Hepatocyte (in vitro differentiated cells): ENCODE measurements at places on chromosomes 3 and 15. TPM values are rescaled to one million over a fixed set of nuclear protein-coding genes. Genes with fewer than 3 reads are reported as not detected.

The FETUB gene
- polyA plus RNA-seq = 3.2 and 5.8 TPM in 2 replicates

The STAC gene
- 0.53 and 1.6 TPM in 2 replicates for polyA plus RNA-seq

The KBTBD8 gene
- polyA plus RNA-seq = 2.1 and 3.9 TPM in 2 replicates

The NFKBIZ gene
- polyA plus RNA-seq = 160 and 192 TPM in 2 replicates

The TMCO5A gene
- polyA plus RNA-seq = not detected in 2 replicates

The ARGFX gene
- not detected in 2 replicates for polyA plus RNA-seq

The PTH1R gene
- 29.4 and 31.0 TPM in 2 replicates for polyA plus RNA-seq

The PPM1L gene
- polyA plus RNA-seq = 4.0 and 5.1 TPM in 2 replicates

The ANKUB1 gene
- polyA plus RNA-seq = not detected in 2 replicates

The GABRG3 gene
- polyA plus RNA-seq = 0.15 and 0.83 TPM in 2 replicates

DNA sequence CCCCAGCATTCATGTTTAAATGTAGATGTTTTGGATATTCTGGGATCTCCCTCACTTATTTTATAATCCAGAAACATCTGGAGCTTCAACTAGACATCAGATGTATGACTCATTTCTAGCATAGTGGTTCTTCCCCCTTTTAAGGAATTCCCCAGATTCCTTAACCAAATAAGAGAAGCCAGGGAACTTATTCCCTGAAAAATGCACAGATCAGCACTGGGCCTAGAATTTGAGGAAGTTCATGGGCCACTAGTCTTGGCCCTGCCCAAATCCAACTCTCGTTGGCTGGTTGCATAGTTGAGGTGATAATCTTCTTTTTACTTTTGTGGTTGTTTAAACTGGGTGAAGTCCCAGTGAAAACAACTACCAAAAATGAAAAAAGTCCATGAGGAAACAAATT is 20.4 kb downstream of the RARRES1 start:
- no peak for DNase-seq

- DNase-seq = no peak
These were observed 22.3 kb downstream of the RPLP1 start for GRCh38 chr15:69474846-69475455.

DNA sequence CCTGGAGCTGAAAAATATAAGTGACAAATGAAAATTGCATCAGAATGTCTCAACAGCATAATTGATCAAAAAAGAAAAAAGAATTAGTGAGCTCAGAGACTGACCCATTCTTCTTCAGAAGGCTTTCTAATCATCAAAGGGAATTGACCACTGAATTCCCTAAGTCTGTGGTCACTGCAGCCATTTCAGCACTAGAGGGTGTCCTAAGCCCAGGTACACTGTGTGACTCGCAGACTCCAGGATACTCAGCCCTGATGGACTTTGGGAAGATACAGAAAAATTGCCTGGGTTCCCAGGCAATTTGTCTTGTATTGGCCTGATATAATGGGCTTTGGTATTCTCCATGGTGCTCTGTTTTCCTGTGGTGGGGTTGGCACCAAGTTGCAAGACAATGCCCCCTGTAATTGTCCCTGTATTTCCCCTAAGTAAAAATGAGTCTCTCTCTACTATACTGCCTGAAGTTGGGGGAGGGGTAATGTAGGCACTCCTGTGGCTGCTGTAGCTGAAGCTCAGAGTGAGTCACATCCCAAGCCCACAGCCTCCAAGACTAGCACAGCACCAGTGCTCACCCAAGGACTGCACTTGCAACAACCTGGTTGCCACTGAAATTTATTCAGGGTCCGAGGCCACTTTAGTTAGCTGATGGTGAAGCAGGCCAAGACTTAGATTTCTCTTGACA is 256.0 kb upstream of the STAC start:
- DNase-seq = peak; percentile 50

GRCh38 chr15:77907824-77908751 is 169.4 kb downstream of the TBC1D2B start:
- DNase-seq = peak; percentile 61

DNA sequence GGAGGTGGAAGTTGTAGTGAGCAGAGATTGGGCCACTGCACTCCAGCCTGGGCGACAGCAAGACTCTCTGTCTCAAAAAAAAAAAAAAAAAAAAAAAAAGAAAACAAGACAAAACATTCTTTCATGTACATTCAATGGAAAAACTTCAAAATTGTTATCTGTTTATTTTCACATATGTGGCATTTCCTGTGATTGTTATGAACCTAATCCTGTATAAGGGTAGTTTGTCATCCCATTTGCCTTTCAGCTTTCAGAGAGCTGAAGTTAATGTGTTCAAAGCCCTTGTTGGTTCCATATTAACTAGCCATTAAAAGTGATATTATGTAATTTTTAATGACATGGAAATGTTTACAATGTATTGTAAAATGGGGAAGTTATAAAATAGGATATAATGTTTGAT is 17.3 kb upstream of the NCK1 start:
- DNase-seq = no peak

DNA sequence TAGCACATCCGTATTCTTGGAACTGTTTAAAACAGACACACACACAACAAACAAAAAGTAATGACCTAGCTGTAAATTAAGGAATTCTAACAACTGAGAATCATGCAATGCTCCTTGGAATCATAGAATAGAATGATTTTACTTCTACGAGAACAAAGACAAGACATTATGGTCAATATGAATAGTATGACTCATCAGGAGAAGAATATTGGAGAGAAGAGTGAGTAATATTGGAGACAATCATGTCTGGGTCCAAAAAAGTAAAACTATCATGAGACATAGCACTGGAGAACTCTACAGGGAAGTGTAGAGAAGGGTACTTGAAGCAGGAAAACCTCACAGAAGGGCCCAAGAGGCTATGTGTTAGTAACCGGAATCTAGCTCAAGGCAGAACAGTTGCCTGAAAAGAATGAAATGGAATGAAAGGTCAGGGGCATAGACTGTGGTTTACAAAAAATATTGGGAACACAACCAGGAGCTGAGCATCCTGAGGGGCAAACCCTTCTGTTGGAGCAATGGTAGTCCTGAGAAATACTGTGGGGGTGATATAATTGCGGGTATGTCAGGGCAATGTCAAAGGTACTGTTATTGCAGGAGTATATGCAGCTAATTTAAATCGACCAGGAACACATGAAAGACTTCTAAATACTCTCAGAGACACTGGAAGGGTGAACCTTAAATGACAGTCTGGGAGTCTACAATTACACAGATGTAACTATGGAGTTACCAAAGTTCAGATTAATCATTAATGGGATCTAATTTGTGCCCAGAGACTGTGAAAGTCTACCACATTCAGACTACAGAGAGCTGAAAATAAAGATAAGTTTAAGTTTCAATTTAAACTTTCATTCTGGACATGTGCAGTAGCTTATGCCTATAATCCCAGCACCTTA is 201.2 kb downstream of the BCHE start:
- no peak for DNase-seq

- no peak for DNase-seq
These were observed 85.5 kb downstream of the CD200R1L start for GRCh38 chr3:112761062-112761638.

DNA sequence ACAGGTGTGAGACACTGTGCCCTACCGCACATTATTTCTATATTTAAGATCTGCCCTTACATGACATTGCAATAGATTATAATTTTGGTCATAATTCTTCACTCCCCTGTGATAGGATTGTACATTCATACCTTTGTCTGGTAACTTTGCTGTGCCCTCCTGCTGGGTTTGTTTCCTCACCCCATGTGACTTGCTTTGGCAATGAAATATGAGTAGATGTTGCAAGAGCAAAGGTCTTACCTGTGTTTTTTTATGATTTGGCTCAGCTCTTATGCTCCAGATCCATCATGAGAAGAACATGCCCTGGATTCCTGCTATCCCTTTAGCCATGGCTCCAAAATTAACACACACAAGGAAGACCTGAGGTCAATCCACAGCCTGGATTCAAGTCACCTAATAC is 137.7 kb upstream of the EOMES start:
- DNase-seq = no peak

- DNase-seq = no peak
These were observed 194.5 kb downstream of the RBMS3 start for GRCh38 chr3:29475305-29475840.

- DNase-seq = no peak
These were observed 60.8 kb downstream of the USP13 start for GRCh38 chr3:179713643-179714090.

DNA sequence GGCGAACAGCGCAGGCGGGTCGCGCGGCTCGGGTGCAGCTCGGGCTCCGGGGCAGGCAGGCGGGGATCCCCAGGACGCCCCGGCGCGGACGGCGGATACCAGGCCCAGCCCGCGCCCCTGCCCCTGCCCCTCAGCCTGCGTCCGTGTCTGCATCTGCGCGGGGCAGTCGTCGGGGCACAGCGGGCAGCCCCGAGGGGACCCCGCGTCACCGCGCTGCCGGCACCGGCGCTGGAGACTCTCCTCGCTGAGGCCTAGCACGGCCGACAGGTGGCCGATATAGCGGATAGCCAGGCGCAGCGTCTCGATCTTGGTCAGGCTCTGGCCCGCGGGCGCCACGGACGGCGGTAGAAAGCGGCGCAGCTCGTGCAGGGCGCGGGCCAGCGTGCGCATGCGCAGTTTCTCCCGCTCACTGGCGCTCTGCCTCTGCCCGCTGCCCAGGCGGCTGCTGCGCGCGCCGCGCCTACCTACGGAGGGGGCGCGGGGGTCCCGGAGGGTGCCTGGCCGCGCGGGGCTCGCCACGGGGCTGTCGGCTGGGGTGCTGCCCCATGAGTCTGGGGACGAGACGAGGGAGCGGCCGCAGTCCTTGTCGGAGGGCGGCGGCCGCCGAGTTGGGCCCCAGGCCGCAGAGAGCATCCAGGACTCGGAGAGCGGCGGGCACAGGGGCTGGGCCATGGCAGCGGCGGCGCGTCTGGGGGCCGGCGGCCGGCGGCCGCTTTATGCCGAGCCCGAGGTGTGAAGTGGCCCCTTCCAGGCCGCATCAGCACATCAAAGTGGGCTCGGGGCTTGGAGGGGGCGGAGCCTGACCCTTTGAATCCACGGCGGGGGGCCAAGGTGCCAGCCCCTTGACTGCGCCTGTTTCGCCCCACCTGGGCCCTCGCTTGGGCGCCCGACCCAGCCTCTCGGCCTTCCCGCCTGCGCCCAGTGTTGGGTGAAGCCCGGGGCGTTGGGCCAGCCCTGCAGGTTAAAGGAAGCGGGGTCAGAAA is at the start of gene MESP1:
MESP1 (minus strand) TSS at position 690 of the 983 bp plus-strand sequence; CDS start at position 672, 18 bp downstream.
- DNase-seq = peak; percentile 97

- peak; percentile 58 for DNase-seq
These were observed 43.1 kb upstream of the WDR5B start for GRCh38 chr3:122458992-122459391.

- peak; percentile 81 for DNase-seq
These were observed 37.9 kb downstream of the CHRD start for GRCh38 chr3:184417619-184418327.

- peak; percentile 82 for DNase-seq
These were observed 127.5 kb downstream of the BDH1 start for GRCh38 chr3:197428117-197428801.

DNA sequence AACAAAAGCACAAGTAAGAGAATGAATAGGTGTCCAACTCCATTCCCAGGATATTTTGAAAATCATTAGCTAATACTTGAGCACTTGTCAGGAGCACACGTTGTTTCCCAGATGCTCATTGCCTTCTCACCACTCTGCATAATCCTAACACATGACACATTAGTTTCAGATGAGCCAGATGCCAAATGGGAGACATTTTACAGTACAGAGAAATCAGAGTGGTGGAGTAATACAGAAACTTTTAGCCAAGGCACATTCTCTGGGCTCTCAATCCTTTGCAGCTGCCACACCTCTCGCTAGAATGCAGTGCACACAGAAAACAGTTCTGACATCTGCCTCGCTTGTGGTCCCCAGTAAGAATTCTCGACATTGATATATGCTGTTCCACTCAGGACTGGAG is 76.6 kb downstream of the P3H2 start:
- no peak for DNase-seq

GRCh38 chr3:167198949-167199600 is 181.0 kb downstream of the ZBBX start:
- no peak for DNase-seq

GRCh38 chr3:172096881-172097420 is 57.6 kb downstream of the FNDC3B start:
- peak; percentile 24 for DNase-seq

GRCh38 chr3:25831578-25831977 is 41.7 kb downstream of the OXSM start:
- DNase-seq = peak; percentile 22

GRCh38 chr15:25880411-25880810 is 17.3 kb upstream of the ATP10A start:
- DNase-seq = no peak

- DNase-seq = no peak
These were observed 30.1 kb upstream of the IP6K2 start for GRCh38 chr3:48747015-48747615.

DNA sequence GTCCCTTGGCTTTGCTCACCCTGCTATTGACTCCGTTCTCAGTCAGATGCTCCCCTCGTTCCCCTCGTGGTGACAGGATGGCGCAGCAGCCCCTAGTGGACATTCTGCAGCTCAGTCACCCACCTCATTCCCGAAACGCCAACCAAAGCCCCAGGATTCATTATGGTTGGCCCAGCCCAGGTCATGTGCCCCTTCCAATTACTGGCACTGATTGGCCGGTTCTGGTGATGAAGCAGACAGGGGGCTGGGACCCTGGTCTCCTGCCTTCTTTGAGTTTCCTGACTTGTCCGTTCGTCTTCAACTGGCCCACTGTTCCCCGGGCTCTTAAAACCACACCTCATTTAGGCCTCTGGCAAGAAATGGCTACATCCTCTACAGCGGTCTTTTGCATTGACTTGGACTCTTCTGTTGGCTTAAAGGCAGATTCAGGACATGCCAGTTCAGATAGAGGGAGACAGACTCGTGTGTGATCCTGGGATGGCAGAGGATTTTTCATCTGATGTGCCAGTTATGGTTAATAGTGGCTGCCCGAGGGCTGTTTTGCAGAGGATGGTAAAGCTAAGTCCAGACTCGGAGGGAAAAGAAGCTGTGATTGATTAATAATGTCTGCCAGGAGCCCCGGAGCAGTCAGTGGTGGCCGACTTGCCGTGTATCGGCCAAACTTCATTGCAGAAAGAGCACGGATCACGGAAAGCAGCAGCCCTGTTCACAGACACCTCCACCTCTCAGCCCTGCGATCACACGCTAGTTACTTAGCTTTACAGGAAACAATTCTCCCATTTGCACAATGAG is 37.8 kb downstream of the LSM3 start:
- DNase-seq = no peak

- DNase-seq = peak; percentile 4
These were observed 11.3 kb downstream of the SEMA4B start for GRCh38 chr15:90212221-90213098.

GRCh38 chr15:65094294-65094995 is 17.9 kb downstream of the KBTBD13 start:
- DNase-seq = no peak

- no peak for DNase-seq
These were observed 10.7 kb downstream of the CEP63 start for GRCh38 chr3:134496471-134497071.
